ENCODE measurements at places on chromosomes 4 and X.

DNA sequence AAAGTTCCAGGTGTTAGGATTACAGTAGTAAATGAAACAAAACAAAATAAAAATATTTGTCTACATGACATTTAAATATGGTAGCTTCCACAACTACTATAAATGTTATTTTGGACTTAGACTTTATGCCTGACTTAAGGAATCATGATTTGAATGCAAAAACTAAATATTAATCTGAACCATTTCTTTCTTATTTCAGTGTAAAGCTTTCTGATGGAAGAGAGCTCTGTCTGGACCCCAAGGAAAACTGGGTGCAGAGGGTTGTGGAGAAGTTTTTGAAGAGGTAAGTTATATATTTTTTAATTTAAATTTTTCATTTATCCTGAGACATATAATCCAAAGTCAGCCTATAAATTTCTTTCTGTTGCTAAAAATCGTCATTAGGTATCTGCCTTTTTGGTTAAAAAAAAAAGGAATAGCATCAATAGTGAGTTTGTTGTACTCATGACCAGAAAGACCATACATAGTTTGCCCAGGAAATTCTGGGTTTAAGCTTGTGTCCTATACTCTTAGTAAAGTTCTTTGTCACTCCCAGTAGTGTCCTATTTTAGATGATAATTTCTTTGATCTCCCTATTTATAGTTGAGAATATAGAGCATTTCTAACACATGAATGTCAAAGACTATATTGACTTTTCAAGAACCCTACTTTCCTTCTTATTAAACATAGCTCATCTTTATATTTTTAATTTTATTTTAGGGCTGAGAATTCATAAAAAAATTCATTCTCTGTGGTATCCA, 1.6 kb downstream of the CXCL8 start:
- no peak for DNase-seq

DNA sequence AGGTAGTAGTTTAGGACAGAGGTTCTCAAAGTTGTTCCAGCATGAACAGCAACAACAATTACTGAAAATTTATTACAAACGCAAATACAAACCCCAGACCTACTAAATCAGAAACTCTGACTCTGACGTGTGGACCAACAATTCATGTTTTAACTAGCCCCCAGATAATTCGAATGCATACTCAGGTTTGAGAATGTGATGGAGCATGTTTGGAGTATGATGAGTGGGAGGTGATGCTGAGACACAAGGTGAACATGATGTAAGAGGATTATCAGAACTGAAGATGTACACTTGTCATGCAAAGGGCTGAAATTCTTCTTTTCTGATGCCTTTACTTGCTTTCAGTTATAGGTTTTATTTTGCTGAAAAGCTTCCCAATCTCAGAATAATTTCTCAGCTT, 323.0 kb downstream of the INPP4B start:
- DNase-seq: no peak

DNA sequence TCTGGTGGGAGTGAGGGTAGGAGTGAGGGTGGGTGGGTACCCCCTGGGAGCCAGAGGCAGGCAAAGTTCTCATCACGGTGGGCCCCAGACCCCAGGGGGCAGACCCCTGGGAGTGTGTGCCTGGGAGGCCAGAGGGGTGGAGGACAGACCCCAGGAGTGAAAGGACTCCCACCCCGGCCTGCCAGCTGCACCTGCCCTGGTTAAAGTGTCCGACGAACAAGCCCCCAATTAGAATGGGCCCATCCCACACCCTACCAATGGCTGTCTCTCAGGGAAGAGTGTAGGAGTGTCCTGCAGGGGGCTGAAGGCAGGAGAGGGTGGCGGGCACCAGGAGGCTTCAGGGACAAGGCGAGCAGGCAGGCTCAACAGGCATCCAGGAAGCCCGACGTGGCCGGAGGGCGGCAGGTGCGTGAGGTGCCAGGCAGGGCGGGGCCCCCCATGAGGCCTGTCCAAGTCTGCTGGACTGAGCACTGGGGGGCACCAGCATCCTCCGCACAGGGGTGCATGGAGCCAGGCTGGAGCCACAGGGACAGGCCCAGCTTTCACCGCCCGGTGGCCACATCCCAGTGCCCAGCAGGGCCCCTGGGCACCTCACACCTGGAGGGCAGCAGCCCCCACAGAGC, 8.7 kb downstream of the PDE6B start:
- DNase-seq: no peak

DNA sequence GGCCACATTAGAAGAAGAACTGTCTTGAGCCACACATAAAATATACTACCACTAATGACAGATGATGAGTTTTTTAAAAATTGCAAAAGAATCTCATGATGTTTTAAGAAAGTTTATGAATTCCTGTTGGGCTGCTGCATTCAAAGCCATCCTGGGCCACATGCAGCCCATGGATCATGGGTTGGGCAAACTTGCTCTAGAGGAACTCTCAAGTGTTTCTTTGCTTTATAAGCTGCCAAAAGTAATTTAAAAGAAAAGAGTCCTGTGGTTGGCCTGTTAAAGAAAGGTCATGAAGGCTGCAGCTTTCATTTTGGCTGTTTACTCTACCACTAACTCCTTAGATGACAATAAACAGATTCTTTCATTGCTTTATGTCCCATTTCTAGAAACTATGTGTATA, 218.2 kb downstream of the SCFD2 start:
- DNase-seq: no peak

- no peak for DNase-seq
Measured at GRCh38 chr4:53545273-53545672, 46.0 kb downstream of the LNX1 start.

DNA sequence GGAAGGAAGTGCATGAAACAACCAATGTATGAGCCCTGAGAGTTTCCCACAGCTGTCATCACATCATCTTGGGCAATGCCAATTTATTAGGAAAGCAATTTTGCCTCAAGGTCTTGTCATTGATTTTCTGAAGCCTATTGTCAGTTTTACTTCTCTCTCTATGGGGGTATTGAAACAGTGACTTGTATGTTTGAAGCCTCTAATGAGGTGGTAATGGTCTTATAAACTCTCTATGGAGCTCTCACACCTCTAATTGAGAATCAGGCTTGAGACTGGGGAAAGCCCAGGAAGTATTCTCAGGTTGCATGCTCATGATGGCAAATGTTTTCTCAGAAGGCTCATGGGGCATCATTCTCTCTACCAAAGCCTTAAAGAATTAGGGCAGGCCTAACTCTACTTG, 308.2 kb upstream of the EMCN start:
- DNase-seq: no peak

- no peak for DNase-seq
Measured at GRCh38 chr4:80361329-80361900, 25.9 kb downstream of the CFAP299 start.

DNA sequence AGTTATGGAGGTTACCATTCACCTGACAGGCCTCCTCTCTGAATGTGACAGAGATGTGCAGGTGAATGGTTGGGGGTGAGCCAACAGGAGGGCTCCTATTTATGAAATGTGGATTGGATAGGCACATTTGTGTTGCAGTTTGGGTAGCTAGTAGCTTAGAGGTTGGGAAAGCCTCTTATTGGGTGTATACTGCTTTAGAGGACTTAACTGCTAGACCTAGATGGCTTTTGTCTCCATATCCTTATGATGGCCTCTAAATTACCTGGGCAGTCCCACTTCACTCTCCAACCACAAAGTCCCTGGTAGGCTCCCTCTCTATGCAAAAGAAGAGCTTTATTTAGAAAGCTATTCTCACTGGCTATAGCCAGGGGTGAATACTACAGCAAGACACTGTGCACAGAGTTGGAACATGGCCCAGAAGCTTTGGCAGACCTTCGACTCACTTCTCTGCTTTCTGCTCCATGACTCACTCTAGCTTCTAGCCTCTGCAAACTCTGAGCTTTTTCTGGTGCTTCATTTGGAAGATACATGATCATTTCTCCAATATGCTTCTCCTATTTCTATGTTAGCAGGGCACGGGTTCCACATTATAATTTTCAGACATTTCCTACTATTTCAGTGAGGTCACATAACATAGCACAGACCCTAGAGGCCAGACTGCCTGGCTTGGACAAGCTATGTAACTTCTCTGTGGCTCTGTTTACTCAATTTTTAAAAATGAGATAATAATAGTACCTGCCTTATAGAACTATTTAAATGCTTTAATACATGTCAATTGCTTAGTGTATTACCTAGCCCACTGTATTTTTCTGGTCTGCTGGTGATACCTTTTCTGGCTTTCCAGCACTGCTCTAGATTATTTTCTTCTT, 6.0 kb upstream of the VGLL1 start:
- DNase-seq: peak; percentile 14

- peak; percentile 47 for DNase-seq
Measured at GRCh38 chr4:40046311-40046980, 10.2 kb upstream of the N4BP2 start.

DNA sequence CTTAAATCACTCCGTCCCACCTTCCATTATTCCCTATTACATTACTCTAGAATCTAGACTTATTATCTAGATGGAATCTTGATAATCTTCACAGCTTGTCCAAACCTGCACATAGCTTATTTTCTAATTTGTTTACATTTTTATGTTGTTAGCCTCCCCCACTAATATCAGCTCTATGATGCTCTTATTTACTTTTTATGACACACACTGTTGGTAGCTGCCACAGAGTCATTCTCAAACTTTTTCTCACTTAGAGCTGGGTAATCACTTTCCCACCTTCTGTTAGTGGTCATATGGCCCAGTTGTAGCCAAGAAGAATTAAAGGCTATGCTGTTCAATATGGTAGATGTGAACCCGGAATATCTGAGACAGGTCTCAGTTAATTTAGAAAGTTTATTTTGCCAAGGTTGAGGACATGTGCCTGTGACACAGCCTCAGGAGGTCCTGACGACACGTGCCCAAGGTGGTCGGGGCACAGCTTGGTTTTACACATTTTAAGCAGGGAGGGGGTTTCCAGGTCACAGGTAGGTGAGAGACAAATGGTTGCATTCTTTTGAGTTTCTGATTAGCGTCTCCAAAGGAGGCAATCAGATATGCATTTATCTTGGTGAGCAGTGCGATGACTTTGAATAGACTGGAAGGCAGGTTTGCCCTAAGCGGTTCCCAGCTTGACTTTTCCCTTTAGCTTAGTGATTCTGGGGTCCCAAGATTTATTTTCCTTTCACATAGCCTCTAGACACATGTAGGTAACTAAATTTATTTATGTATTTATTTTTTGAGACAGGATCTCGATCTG, 7.0 kb upstream of the ADGRA3 start:
- DNase-seq: no peak

DNA sequence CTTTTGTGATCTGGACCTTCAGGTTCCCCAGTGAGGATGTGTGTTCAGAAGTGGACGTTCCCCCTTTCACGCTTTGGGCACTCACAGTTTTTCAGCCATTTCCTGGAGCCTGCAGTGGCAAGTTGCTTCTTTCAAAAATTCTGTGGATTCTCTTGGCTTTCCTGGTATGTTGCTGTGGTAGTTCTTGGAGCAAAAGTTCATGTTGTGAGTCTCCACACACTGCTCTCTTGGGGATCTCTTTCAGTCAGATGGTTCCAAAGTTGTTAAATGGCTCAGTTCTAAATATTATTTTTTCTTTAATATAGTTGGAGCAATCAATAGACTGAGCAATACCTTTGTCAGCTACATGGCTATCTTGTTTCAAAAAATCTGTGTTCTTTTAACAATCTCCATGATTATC, 28.5 kb upstream of the BANK1 start:
- DNase-seq: no peak

GRCh38 chrX:102835504-102836146, 101.4 kb upstream of the RAB40AL start:
- DNase-seq: peak; percentile 5

GRCh38 chr4:94298725-94299252, 43.8 kb downstream of the HPGDS start:
- DNase-seq: no peak

- no peak for DNase-seq
Measured at GRCh38 chr4:123676890-123677229, 280.3 kb downstream of the SPRY1 start.

- DNase-seq: no peak
Measured at GRCh38 chrX:26192204-26192603, at the start of gene MAGEB6. TSS of gene MAGEB6 (plus strand) at chrX:26192440. CDS start at chrX:26193847, 1,407 bp downstream.

DNA sequence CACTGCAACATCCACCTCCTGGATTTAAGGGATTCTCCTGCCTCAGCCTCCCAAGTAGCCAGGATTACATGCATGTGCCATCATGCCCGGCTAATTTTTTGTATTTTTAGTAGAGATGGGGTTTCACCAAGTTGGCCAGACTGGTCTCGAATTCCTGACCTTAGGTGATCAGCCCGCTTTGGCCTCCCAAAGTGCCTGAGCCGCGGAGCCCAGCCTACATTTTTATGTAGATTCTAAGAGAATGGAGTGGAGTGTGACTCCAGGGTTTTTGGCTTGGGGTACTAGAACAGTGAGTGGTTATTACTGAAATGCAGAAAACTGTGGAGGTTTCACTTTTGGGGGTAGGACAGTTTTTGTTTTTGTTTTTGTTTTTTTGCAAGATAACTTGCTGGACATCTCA, 806.0 kb downstream of the ADGRL3 start:
- no peak for DNase-seq

DNA sequence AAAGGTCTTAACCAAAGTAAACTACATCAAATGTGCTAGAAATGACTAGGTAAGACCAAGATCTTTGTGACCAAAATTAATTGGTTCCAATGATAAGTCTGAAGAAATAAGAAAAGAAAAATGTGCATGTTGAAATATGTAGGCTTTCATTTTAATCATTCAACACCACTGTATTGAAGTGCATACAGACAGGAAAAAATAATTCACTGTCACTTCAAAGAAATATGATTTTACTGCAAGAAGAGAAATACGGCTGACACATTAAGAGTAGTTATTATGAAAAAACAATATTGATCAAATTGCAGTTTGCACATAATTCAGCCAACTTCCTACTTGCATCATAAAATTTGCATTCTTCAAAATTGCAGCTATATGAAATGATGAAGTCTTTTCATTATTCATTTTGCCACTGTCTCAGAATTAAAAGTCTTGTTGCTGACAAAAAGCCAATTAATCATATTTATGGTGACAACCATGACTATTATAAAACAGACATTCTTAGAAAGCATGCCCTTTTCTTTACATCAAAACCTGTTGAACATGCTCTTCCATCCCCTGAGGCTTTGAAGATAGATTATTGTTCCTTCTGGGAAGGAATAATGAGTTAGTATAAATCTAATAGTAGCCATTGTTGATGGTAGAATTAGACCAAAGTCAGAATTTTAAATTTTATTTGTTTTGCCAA, 405.9 kb upstream of the MAD2L1 start:
- no peak for DNase-seq

DNA sequence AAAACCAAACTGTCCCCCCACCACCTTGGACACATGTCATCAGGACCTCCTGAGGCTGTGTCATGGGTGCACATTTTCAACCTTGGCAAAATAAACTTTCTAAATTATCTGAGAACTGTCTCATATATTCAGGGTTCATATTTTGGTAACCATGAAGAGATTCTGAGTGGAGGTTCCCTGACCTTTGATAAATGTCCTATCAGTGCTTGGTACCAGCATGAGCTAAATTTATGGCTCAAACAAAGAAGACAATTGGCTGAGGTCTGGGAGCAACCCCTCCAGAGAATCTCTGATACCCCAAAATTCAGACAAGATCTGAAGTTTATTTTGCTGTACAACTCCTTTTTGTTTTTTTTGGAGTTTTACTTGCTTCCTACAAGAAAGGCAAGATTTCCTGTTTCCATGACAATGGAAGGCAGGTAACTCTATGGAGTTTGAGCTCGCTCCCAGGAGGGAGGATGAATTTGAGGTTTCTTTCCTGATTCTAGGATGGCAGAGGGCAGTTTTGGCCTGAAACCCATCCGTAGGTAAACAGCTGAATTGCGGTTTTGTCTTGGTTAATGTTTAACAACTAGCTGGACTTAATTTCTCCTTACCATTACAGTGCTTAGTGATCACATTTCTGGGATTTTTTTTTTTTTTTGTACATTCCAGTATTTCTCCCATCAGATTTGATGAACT, 14.5 kb downstream of the UGT2B15 start:
- DNase-seq: no peak

GRCh38 chr4:72942565-72942964, 127.0 kb downstream of the COX18 start:
- DNase-seq: no peak

Data from tibial nerve (tissue), 4 donors.